ENCODE measurements at places on chromosomes 4 and X.

DNA sequence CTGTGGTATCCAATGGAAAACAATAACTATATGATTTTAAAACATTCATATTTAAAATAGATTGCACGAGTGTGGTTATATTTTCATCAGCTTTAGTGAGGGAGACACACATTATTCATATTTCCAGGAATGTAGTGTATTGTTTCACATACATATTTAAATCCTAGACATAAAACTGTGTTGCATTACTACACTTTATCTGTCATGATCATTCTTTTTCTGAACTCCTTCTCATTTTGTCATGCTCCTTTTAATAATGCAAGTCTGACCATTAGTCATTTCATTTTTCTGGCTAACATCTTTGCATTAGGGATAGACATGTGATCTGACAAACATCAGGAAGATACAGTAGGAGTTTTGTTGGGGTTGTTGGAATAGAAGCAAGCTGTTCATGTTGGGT, 1382.7 kb downstream of the PCDH7 start:
- no peak for DNase-seq

- DNase-seq: no peak
These were observed 4.0 kb downstream of the FAM114A1 start for GRCh38 chr4:38871593-38871992.

DNA sequence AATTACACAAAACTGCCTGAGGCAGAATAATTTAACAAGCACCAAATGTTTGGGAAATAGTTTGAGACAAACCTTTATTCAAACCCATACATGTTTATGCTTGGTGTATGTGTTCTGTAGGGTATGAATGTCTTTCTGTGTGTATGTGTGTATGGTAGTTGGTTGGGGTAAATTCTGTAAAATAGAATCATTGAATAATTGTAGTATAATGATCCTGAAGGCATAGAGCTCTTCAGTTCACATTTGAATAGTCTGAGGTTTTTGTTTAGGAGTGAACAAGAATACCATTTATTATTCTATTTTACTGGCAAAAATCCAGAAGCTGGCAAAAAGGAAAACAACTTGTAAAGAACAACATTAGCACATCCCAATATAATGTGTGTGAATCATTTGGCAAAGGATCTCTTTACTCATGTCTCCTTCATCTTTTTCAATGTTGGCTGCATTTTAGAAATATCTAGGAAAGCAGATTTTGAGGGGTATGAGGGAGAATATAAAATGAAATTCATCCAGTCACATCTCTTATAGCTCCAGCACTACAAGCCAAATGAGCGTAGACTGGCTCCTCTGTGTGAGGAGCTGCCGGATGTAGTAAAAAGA, 360.0 kb downstream of the CHIC1 start:
- no peak for DNase-seq

DNA sequence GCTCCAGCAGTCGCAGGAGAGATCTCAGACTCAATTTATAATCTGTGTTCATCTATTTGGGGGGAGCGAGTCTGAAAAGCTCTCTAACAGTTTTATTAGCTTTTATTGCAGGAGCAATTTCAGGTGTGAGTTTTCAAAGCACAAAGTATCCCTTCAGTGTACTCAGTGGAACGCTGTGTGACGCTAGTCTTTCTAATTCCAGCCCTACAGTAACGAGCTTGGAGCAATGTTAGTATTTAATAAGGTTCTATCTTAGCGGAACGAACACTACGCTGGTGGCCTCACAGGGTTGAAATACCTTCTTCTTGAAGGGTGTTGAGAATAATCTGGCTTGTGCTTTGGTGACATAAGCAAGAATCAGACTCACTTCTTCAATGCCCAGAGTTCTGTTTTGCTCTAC, 8.4 kb downstream of the HS3ST1 start:
- no peak for DNase-seq

GRCh38 chr4:35760807-35761206, 483.5 kb downstream of the ARAP2 start:
- no peak for DNase-seq

GRCh38 chr4:173794662-173795061, 264.6 kb upstream of the HAND2 start:
- no peak for DNase-seq

GRCh38 chr4:114217150-114217817, 237.8 kb upstream of the ARSJ start:
- DNase-seq: no peak

DNA sequence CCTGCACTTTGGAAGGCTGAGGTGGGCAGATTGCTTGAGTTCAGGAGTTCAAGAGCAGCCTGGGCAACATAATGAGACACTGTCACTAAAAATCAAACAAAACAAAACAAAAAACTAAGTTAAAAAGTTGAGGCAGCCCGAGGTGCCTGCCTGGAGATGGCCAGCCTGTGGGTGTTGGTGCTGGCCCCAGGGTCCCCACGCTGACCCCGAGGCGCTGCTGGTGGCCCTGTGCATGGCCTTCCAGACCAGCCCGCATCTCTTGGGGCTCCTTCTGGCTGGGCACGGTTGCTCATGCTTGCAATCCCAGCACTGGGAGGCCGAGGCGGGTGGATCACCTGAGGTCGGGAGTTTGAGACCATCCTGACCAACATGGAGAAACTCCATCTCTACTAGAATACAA, 4.4 kb downstream of the ETNPPL start:
- DNase-seq: no peak

DNA sequence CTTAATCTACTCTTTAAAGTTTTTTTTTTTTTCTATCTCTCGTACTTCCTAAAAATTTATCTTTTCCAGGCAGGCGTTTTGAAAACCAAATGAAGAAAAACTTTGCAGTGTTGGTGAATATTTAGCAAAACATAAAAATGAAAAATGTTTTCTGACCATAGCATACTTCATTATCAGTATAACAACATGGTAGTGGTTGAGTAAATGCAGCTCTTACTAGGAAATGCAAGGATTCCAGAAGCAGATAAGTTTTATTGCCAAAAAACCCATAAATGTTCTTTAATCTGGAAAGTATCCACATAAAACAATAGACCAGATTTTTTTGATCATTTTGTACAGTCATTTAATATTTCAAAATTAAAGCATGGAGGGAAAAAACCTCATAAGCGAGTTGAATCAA, 136.9 kb upstream of the GUCY1A1 start:
- DNase-seq: no peak

GRCh38 chr4:6450709-6451108, 21.7 kb downstream of the PPP2R2C start:
- DNase-seq: no peak

DNA sequence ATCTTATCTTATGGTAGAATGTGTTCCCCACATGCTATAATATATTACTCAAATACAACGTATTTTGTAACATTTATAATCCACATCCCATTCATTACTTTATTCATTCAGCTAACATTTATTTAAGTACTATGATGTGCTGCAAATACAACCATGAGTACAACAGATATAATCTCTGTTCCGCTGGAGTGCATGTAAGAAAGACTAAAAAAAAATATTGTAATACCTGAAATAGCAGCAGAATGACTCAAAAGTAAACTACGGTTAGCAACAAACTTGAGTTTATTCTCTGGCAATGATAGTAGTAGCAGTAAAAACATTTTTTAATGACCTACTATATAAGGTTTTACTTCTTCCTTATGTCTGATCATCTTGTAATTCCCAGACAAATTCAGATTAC, 1776.3 kb downstream of the STIM2 start:
- no peak for DNase-seq

DNA sequence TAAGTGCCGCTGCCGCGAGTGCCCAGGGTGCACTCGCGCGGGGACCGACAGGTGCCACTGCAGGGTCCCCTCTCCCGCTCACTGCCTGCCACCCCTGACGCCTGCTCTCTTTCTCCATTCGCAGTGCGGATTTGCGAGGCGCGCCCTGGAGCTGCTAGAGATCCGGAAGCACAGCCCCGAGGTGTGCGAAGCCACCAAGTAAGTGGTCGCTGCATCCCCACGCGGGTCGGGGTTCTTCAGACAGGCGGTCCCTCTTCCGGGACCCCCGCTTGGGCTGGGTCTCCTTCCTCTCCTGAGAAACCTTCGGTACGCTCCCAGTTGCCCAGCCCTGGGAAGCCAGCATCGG, 547 bp downstream of the GUCY1A1 start:
- no peak for DNase-seq

DNA sequence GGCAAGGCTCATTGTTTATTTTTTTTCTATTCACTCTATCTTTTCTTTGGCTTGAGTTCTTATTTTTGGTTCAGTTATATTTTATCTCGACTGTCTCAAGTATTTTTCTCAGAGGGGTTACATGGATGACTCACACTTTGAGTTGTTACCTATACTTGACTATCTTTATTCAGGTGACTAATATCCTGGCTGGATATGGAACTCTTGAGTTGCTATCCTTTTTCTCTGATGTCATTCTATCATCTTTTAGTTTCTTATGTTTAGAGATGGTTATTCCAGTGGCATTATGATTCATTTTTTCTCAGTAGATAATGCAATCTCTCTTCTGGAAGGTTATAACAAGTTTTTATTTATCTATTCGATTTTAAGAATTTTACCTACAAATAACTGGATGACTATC, 117.9 kb downstream of the COX18 start:
- DNase-seq: no peak

DNA sequence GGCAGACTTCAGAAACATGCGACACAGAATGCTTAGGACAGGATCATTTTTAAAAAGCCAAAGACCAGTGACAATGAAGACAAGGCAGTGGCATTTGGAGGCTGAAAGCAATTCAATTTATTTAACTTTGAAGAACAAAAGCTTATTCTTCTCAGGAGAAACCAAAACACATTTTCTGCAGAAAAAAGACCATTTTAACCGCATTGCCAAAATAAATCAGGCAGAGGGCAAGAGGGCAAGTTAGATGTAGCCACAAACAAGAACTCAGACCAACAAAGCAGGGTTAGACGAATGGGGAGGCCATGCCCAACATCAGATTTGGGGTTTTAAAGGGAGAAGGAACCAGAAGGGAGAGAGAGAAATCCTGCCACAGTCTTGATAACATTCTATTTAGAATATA, 58.9 kb downstream of the RELL1 start:
- DNase-seq: no peak

DNA sequence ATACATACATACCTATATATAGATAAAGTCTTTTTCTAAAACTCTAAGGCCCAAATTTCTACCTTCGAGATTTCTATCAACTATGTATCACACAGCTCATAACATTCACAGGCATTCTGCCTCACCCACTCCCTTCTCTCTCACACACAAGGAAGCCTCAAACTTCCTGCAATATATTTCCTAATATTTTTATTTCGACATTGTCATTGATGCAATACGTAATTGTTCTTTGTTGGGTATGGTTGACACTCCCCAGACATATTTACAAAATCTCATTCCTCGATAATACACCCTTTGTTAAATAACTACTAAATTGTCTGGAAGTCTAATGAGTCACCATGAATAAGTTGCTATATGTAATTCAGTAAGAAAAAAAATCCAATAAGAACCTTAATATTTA, 143.5 kb downstream of the HNRNPD start:
- no peak for DNase-seq

DNA sequence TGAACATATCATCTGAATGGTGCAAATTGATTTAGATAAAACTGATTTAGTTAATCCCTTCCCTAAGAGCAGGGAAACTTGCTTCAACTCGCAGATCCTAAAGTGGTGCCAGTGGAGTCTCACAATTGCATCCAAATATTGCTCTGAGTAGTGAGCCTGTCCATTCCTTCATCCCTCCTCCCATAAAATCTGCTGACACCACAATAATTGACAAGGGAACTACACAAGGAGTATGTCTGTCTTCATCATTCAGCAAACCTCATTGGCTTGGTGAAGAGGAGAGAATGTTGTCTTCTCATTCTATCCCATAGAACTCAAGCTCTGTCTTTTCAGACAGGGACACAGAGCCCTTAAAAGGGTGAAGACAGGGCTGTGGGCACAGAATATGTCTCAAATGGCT, 4.2 kb downstream of the MID2 start:
- DNase-seq: no peak

GRCh38 chrX:139750390-139750789, 42.4 kb upstream of the MCF2 start:
- DNase-seq: no peak

- DNase-seq: no peak
These were observed 33.5 kb downstream of the ARSJ start for GRCh38 chr4:113945906-113946305.

- DNase-seq: no peak
These were observed 24.5 kb upstream of the GPR78 start for GRCh38 chr4:8555716-8556115.

DNA sequence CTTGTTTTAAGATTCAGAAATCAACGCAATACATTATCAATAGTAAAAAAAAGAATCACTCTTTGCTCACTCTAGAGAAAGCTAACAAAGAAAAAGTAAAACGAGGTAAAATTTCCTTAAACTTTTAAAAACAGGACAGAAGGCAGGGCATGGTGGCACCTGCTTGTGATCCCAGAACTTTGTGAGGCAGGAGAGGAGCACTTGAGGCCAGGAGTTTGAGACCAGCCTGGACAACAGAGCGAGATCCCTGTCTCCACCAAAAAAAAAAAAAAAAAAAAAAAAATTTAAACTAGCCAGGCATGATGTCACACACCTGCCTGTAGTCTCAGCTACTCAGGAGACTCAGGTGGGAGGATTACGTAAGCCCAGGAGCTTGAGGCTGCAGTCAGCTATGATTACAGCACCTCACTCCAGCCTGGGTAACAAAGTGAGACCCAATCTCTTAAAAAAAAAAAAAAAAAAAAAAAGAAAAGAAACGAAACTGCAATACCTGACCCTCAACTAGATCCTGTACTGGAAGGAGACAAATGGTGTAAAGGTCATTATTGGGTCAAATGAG, 3.5 kb downstream of the CCNI start:
- DNase-seq: no peak

DNA sequence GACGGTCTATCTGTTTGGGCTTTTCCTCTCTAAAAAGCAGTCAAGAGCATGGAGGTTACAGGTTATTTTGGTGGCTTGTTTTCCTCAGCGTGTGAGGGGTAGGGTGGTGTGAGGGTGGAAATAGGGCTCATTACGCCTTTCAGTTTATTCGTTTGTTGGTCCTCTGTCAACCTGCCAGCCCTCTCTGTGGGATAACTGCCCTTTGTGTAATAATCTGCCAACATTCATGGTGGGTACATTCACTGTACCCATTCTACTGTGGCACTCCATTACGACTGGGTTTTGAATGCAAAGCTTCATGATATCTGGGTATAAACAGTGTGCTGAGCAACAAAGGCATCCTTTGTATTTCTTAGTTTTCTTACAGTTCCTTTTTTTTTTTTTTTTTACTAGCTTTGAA, 136.4 kb downstream of the ADGRL3 start:
- no peak for DNase-seq

DNA sequence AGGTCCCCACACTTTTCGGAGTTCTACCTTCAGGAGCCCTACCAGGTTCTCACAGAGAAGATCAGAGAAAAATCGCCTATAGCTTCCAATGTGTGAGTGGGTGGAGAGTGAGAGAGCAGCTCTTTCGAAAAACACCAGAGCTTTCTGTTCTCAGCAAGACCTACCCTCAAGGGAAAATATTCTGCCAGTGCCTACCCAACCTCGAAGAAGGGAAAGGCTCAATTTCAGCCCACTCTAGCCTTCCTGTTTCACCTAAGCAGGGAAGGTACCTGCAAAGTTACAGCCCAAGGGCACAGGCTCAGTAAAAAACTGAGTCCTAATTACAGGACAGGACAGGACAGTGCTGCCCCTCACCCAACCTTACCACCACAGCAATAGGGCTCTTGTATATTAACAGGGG, 104.0 kb upstream of the WDR17 start:
- DNase-seq: no peak

- no peak for DNase-seq
These were observed 906.9 kb upstream of the INTU start for GRCh38 chr4:126725906-126726305.
